ENCODE measurements at places on chromosomes 7 and 10. TPM values are rescaled to one million over a fixed set of nuclear protein-coding genes. Genes with fewer than 3 reads are reported as not detected.

OPN1SW gene
- not detected for total RNA-seq

PLCE1 gene
- total RNA-seq, result 9.8 TPM

GRCh38 chr7:147803606-147804005, 787.0 kb upstream of the C7orf33 start:
- no peak for DNase-seq

DNA sequence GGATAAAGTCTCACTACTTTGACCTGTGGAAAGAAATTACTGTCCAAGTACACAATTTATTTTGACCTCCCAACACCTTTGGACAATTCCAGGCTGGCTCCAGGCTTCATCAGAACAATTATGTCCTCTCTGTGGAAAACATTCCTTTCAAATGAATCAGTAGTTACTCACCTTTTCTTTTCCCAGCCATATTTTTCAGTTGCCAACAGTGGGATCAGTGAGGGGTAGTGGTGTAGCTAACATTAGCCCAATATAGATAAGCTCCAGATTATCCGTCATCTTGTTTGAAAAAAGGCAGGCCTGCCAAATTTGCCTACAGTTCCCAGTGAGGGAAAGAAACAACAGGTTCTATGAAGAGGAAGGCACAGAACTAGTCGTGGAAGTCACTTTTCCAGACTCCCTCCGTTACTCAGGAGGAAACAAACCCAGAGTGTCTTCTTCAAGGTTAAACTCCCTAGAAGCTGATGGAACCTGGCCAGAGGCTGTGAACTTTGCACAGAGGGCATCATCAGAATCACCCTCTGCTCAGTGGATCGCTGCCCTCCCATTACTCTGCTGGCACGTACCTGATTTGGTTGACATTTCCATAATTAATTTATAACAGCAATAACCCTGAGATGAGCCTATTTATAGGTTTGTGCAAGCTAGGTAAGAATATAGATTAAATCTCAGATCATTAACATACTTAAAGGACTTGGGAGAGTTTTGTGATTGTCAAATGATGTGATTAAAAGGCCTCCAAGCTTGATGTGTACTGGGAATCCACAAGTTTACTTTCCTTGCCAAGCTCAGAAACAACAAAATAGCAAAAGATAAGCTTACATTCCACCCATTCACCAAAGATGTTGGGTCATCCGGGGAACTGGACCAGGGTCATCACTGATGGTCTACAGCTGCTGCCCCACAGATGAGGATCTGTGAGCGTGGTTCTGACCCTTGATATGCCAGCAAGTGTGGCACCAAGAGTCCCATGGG, 654.6 kb upstream of the GALNT17 start:
- DNase-seq, result no peak

Data from left lung (tissue), 14 donors.